NB4 (cell line): ENCODE measurements at places on chromosomes 5 and 9.

DNA sequence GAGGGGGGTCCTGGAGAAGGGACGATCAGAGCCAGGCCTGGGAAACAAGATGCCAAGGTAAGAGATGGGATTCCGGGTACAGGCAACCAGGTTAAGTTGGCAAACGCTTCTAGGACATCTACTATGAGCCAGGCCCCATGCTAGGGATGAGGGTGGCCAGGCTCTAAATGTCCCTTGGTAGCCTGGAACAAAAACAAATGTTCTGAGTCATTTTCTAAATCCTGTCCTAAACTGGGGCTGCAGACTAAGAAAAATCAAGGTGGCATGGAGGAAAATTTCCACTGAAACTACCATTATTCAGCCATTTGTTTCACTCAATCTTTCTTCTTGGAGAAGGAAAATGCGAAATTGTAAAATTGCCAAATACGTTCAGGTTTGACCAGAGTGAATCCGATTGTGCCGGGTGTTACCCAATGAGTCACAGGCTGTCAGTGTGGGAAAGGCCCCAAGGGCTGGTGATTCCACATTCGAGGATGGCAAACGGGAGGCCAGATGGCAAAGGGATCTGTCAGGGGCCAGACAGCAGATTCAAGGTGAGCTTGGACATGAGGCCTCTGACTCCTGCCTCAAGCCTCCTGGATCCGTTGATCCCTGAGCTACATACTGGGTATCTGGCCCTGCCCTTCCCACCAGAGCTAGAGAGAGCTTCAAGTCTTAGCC lies 57.6 kb downstream of the PAX5 start:
- no peak for DNase-seq

DNA sequence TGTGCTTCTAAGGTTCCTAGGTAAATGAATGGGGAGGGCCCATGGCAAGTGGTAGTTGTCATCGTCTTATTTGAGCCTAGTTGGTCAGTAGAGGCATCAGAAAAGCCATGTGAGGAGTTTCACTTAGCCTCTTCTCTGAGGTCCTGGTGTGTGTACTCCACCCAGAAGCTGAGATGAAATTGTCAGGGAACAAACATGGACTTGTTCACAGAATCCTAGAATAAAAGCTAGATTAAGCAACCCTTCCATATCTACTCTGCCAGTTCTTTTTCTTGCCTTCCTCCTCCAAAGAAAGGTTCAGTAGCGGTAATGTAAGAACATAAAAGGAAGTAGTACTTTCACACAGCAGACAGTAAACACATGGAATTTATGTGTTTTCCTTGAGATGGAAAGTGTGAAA lies 70.4 kb downstream of the ARHGAP26 start:
- no peak for DNase-seq

- DNase-seq: no peak
These were observed 15.2 kb downstream of the VAV2 start for GRCh38 chr9:133976887-133977286.

DNA sequence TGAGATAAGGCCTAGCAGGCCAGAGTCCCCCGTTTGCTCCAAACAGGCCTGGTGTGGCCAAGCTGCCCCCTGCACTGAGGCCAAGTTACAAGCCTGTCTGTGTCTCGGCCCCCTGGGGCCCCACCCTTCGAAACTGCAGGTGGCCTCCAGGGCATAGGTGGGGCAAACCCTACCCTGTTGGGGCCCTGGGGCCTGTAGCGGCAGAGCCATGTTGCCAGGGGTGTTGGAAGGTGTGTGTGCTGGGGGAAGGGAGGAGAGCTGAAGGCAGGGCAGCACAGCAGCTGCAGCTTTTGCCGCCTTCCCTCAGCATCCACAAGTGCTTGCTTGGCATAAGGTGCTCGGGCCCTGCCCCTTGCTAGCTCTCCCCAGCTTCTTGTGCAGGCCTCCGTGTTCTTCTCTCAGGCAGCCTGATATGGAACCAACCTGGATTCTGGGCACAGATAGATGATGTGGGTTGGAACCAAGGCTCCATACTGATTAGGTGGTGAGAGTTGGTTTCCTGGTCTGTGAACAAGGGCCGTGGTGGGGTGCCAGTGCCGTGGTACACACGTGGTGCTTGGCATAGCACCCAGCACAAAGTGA lies 12.7 kb downstream of the IRF1 start:
- DNase-seq: no peak

DNA sequence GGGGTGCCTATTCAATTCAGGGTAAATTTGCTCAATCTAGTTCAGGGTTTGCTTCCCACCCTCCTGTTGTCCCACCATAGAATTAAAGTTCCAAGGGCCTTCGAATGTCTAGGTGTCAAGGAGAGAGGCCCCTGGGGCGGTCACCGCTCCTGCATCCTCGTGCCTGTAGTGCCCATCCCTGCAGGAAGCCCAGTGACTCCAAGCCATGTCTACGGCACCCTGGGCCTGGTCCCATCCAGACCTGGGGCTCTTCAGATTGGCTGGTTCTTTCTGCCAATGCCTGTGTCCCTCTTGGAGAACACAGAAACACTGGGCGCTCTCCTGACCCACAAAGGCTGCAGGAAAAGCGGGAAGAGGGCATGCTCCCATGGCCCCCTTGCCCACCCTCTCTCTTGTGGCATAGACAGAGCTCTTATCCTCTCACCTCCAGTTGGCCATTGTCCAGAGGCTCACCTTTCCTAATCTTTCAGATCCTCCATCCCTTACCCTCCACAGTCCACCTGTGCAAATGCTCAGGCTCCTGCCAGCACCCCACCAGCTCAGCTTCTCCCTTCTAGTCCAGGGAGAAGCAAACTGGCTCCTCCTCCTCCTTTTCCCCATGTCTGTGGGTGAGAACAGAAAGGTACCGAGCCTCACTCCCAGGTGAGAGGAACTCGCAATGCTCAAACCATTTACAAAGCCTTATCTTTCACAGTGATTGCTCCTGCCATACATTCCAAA lies 253.0 kb upstream of the IRX2 start:
- DNase-seq: no peak

DNA sequence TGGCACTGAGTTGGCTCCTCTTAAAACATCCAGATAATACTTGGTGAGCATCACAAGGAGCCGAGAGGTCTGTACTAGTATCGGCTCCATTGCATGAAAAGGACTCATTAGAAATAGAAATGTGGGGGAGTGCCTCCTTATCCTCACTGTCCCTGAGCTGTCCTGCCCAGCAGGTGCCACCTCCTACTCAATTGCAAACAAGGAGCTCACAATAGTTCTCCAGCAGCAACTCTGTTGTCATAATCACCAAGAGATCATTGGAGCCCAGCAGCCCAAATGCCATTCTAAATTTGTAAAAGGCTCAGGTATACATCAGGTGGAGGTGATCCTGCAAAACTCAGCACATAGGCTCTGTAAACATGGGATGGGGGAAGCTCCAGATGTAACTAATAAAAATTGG lies 99.1 kb downstream of the PLK2 start:
- DNase-seq: no peak

- no peak for DNase-seq
These were observed 248.3 kb downstream of the COX7C start for GRCh38 chr5:86866036-86866435.

DNA sequence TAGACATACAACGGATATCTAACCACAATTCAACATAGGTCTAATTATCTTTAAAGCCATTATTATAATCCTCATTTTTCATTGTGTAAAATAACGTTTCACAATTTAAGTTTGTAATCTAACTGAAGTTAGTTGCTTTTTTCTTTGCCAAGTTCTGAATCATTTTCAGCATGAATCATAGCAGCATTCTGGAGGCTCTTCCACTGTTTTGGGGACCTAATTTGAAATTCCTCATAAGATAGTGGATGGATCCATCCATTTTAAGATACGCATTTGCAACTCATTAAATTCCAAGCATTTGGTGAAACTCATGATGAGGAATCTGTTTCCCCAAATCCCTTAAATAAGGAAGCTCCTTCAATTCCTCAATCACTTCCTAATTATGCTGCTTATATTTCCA lies 447.1 kb upstream of the CDH10 start:
- no peak for DNase-seq

- DNase-seq: no peak
These were observed 1.5 kb downstream of the NSMF start for GRCh38 chr9:137457406-137458193.

GRCh38 chr9:16178294-16178693 lies 625.5 kb downstream of the CCDC171 start:
- DNase-seq: no peak

GRCh38 chr9:14321517-14322130 lies 7.7 kb upstream of the NFIB start:
- DNase-seq: no peak

DNA sequence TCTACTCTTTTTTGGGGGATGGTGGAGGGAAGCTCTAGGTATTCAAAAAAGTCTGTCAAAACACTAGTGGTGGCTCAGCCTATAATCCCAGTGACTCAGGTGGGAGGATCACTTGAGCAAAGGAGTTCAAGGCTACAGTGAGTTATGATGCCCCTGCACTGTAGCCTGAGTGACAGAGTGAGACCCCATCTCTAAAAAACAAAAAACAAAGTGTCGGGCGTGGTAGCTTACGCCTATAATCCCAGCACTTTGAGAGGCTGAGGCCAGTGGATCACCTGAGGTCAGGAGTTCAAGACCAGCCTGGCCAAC lies 15.8 kb upstream of the SLC35D2 start:
- no peak for DNase-seq

- peak; percentile 68 for DNase-seq
These were observed 12.4 kb upstream of the UBAC1 start for GRCh38 chr9:135973277-135974219.

GRCh38 chr5:135718651-135719050 lies 115.8 kb upstream of the SLC25A48 start:
- DNase-seq: peak; percentile 59

GRCh38 chr9:82164159-82164558 lies 175.6 kb downstream of the SPATA31D1 start:
- DNase-seq: no peak

- no peak for DNase-seq
These were observed 25.0 kb upstream of the OCLN start for GRCh38 chr5:69467442-69468225.

GRCh38 chr9:10548348-10548747 lies 64.5 kb downstream of the PTPRD start:
- DNase-seq: no peak

DNA sequence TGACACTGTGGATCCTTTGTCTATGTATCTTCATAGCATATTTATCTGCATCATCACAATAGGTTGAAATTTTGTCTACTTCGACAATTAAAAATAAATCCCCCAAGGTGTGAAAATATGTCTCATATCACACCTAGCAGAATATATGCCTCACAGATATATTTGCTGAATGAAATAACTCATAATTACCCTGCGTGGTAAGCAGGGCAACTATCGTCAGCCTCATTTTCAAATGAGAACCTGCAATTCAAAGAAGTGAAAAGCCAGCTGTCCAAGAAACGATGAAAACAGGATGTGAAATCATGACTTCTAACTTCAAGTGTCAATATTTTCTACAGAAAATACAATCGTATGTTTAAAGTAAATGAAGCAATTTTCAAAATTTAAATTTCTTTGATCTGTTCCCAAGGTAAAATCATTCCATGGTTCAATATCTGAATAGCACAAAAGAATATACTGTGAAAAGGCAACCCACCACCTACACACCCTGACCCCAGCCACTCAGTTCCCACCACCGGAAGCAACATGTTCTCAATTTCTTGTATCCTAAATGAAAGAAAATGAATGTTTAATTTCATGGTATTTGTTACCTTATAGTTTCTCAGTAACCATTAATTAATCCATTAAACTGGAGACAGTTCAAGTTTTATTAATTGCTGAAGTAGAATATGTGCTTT lies 57.1 kb downstream of the TBCA start:
- DNase-seq: no peak

GRCh38 chr9:114233491-114234185 lies 78.3 kb downstream of the COL27A1 start:
- DNase-seq: no peak

- DNase-seq: no peak
These were observed 181.3 kb downstream of the CAVIN4 start for GRCh38 chr9:100759215-100759614.

- no peak for DNase-seq
These were observed 240.3 kb upstream of the TRPC7 start for GRCh38 chr5:136605638-136606037.

- DNase-seq: no peak
These were observed 31.0 kb upstream of the TGFBI start for GRCh38 chr5:135997673-135998335.

GRCh38 chr5:180343831-180344695 lies 9.1 kb downstream of the GFPT2 start:
- peak; percentile 51 for DNase-seq

DNA sequence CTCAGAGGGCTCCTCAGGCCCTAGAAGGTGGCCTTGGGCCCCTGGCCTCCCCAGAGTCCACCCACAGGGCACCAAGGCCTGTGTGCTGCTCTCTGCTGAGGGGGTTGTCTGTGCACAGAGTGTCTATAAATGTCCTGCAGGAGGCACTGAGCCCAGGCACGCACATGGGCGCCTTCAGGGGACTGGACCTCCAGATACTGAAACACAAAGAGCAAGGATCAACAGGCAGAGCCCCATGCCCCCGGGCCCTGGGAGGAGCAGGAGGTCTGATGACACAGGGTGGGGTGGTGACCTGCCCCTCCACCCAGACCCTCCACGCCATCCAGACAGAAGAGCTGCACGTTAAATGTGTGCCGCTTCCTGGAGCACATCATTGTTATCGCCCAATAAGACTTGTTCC lies 64.6 kb upstream of the SIMC1 start:
- no peak for DNase-seq

DNA sequence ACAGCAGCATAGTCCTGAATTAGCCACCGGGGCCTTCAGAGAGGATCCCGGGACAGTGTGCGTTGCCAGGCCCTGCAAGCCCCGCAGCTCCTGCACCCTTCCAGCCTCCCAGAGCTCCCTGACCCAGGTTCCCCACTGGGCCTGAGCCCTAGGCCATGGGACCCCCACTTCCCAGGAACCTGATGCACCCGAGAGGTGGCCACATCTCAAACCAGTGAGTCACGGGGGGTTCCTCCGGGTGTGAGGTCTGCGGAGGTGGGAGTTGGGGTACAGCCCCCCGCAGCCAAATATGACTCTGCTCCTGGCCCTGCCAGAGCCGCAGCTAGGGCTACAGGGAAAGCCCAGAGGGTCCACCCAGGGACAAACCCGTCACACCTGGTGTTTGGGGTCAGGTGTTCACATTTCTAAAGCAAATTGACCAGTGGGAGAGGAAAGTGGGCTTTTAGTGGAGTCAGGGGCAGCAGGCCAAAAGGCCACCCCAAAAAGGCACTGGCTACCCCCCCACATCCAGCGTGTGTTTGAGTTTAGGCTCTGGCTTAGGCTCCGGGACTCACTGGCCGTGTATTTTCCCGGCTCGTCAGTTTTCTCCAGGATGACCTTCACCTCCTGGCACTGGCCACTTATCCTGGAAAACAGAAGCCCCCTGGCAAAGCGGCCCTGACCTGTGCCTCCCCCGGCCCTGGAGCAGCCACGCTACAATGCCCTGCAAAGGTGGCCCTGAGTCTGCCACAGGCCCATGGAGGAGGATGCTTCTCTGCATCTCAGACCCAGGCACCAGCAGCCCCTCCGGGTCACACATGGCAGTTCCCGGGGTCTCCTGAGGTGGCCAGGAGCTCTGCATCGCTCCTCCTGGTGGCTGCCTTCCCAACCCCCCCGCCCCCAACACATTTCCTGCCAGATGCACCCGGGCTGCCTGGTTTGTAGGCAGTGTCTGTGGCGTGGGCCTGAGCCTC lies 17.4 kb upstream of the OBP2B start:
- DNase-seq: no peak

GRCh38 chr5:116242343-116242742 lies 157.5 kb downstream of the COMMD10 start:
- DNase-seq: no peak
